Neural crest cell (in vitro differentiated cells): ENCODE measurements at places on chromosomes 2 and 18.

- no peak overlapping the region for H3K27ac ChIP-seq
- H3K4me1 ChIP-seq: peaks cover 31% of the 10 kb centered on the region
- no peak for DNase-seq
- no peaks in the 10 kb centered on the region for H3K27me3 ChIP-seq
These were observed 35.8 kb downstream of the TCF7L1 start for GRCh38 chr2:85168942-85169341.

GRCh38 chr18:11885278-11885947 lies 22.7 kb downstream of the MPPE1 start:
- H3K27me3 ChIP-seq: no peaks in the 10 kb centered on the region
- peaks cover 2% of the 10 kb centered on the region for H3K36me3 ChIP-seq
- H3K27ac ChIP-seq: no peak overlapping the region
- no peaks in the 10 kb centered on the region for H3K4me1 ChIP-seq

DNA sequence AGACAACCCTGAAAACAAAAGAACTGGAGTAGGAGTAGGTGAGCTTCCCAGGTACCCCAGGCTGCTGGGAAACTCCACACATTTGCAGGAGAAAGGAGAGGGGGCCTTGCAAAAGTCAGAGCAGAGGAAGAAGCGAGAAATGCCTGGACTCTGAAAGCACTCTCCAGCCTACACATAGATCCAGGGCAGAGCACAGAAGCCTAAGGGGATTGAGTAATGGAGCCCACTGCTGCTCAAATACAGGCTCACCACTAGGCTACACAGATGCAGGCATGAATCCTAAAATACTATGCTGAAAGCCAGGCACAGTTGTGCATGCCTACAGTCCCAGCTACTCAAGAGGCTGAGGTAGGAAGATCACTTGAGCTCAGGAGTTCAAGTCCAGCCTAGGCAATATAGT lies 33.4 kb downstream of the OSBPL1A start:
- no peak overlapping the region for H3K4me3 ChIP-seq
- peaks cover 7% of the 10 kb centered on the region for H3K4me1 ChIP-seq
- peaks cover 8% of the 10 kb centered on the region for H3K36me3 ChIP-seq
- H3K27ac ChIP-seq: no peak overlapping the region
- H3K27me3 ChIP-seq: no peaks in the 10 kb centered on the region

DNA sequence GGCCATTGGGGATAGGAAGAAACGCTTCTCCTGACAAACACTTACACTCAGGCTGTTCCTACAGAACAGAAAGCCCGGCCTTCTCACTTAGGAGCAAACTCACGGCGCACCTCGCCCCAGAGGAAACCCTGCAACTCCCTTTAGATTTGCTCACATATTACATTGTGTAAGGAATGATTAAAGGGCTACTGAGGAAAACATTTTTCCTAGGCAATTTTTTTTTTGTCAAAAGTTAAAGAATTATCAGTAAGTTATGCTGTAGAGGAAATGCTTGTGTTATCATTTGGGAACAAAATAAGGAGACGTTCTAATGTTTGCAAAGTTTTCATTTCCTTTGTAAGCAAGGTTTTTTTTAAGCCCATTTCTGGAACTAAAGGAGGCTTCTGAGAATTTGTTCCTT lies 264.1 kb downstream of the HDAC4 start:
- H3K36me3 ChIP-seq: peaks cover 30% of the 10 kb centered on the region
- no peak overlapping the region for H3K27ac ChIP-seq
- DNase-seq: no peak
- no peaks in the 10 kb centered on the region for H3K27me3 ChIP-seq

DNA sequence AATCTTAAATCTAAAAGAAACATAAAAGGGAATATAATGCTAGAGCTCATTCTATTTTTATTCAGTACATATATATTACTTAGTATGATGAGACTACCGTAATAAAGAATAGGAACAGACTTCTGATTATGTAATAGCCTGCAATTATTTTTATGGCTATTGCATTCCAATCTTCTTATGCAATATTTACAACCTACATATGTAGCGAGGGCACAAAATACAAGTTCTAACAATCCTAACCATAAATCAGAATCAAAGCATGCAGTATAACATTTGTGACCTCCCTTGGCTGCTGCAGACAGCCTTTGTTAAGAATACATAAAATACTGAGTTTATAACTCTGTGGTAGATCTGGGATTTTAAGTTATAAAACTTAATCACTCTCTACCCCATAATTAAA lies 177.6 kb downstream of the BABAM2 start:
- H3K4me1 ChIP-seq: no peaks in the 10 kb centered on the region
- no peaks in the 10 kb centered on the region for H3K27me3 ChIP-seq
- no peak overlapping the region for H3K27ac ChIP-seq

GRCh38 chr2:60003076-60003475 lies 550.4 kb downstream of the BCL11A start:
- no peak overlapping the region for H3K4me3 ChIP-seq
- DNase-seq: no peak
- no peaks in the 10 kb centered on the region for H3K4me1 ChIP-seq
- no peaks in the 10 kb centered on the region for H3K36me3 ChIP-seq

- no peaks in the 10 kb centered on the region for H3K4me1 ChIP-seq
- H3K27ac ChIP-seq: no peak overlapping the region
- no peak overlapping the region for H3K4me3 ChIP-seq
- DNase-seq: no peak
- no peaks in the 10 kb centered on the region for H3K27me3 ChIP-seq
- H3K36me3 ChIP-seq: no peaks in the 10 kb centered on the region
These were observed 22.8 kb upstream of the NT5C1B start for GRCh38 chr2:18612133-18612532.

DNA sequence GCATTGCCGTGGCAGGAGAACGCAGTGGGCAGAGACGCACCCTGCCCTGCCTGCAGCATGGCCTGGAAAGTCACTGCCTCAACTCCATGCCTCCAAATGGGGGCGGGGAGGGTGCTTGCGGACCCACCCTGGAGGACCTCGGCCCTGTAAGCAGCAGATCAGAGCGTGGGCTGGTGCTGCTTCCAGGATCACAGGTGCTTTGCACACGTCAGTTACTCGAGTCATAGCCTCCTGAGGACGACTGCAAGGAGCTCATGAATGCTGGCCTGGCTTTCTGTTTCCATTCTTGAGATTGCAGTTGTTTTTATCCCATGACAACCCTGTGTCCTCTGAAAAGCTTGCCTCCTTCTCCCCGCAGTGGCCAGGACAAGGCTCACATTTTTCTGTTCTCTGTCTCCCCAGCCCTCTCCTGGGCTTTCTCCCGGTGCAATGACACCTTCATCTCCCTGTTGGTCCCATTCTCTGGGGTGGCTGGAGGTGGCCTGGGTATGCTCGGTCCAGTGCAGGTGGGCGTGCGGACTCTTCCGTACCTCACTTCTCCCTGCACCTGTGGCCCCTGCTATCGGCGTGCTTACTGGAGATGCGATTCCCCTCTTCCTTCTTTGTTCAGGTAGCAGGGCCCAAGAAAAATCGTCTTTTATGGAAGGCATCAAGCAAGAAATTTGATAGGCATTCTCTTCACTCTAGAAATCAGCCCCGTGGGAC lies 208.0 kb downstream of the GBX2 start:
- peaks cover 23% of the 10 kb centered on the region for H3K4me1 ChIP-seq
- H3K27me3 ChIP-seq: no peaks in the 10 kb centered on the region
- no peak overlapping the region for H3K4me3 ChIP-seq

- no peak overlapping the region for H3K4me3 ChIP-seq
- peaks cover 28% of the 10 kb centered on the region for H3K36me3 ChIP-seq
- H3K4me1 ChIP-seq: no peaks in the 10 kb centered on the region
- H3K27me3 ChIP-seq: no peaks in the 10 kb centered on the region
These were observed 193.4 kb downstream of the PARD3B start for GRCh38 chr2:204738721-204739120.

- no peak overlapping the region for H3K4me3 ChIP-seq
- no peak overlapping the region for H3K27ac ChIP-seq
- peaks cover 18% of the 10 kb centered on the region for H3K4me1 ChIP-seq
- DNase-seq: no peak
- H3K27me3 ChIP-seq: no peaks in the 10 kb centered on the region
These were observed 31.9 kb downstream of the TMEM131 start for GRCh38 chr2:97963880-97964279.

GRCh38 chr2:36680012-36680411 lies 16.5 kb upstream of the VIT start:
- no peaks in the 10 kb centered on the region for H3K27me3 ChIP-seq
- DNase-seq: no peak

DNA sequence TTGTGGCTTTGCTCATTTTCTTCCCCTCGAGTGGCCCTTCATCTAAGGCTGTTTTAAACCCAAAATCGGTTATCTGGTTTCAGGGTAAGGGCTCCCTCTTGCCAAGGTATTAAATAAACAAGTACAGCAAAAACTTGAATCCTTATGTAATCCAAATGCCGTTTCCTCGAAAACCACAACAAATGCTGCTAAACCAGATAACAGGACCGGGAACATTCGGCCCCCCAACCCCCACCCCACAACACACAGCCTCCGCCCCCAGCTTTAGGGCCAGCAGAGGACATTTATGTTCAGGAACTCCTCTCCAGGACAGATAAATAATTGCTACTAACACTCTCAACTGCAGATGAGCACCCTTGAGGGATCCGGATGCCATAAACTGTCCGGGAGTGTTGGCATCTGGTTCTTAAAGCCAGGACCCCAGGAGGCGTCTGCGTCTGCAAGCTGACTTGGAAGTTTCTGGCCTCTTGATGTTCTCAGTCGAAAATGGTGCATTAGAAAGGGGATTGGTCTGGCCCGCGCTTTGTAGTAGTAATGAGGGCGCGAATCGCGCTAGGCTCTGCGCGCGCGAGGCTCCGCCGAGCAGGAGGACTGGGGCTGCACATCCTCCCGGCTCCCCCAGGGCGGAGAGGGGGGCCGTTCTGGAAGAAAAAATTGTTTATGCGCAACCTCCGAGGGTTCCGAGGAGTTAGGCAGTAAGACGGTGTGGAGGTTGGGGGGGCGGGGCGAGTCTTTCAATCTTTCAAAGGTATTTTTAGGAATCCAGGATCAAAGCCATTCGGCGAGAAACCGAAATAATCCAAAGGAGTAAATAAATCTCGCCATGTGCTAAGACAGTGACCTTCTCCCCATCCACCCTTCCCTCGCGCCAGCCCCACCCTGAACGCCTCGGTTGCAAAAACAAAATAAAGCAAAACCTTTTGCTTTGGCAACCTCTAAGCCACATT lies 3.9 kb upstream of the ID2 start:
- peak overlapping the region; percentile 85 for H3K27ac ChIP-seq
- H3K36me3 ChIP-seq: peaks cover 9% of the 10 kb centered on the region
- peak; percentile 45 for DNase-seq
- H3K4me1 ChIP-seq: peaks cover 49% of the 10 kb centered on the region
- peaks cover 65% of the 10 kb centered on the region for H3K27me3 ChIP-seq

GRCh38 chr18:44900627-44901026 lies 219.9 kb downstream of the SETBP1 start:
- peaks cover 4% of the 10 kb centered on the region for H3K36me3 ChIP-seq
- no peak overlapping the region for H3K4me3 ChIP-seq
- no peak overlapping the region for H3K27ac ChIP-seq
- H3K4me1 ChIP-seq: peaks cover 20% of the 10 kb centered on the region

DNA sequence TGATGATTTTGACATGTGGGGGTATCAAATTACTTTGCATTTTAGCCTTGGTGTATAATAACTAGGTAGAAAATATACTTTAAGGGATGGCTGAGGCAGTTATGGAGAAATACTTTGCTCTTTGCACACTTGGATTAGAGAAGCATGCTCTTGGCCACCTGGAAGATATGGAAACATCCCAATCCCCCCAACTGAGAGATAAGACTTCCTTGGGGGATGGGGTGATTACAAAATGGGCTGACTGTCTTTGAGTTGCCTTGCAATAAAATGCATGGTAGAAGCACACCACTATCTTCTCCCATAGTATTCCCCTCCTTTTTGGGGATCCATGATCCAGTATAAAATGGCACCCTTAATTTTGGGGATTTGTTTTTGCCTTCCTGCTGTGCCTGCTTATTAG lies 15.1 kb upstream of the FAM98A start:
- H3K4me1 ChIP-seq: no peaks in the 10 kb centered on the region
- no peak for DNase-seq
- no peaks in the 10 kb centered on the region for H3K27me3 ChIP-seq
- no peak overlapping the region for H3K27ac ChIP-seq
- peaks cover 17% of the 10 kb centered on the region for H3K36me3 ChIP-seq
- H3K4me3 ChIP-seq: no peak overlapping the region

- DNase-seq: no peak
- H3K36me3 ChIP-seq: no peaks in the 10 kb centered on the region
- peak overlapping the region; percentile 27 for H3K27ac ChIP-seq
These were observed 35.6 kb downstream of the GLI2 start for GRCh38 chr2:120771111-120771780.

- H3K27me3 ChIP-seq: no peaks in the 10 kb centered on the region
- no peaks in the 10 kb centered on the region for H3K4me1 ChIP-seq
- H3K4me3 ChIP-seq: no peak overlapping the region
These were observed 49.4 kb downstream of the RND3 start for GRCh38 chr2:150438041-150438440.

DNA sequence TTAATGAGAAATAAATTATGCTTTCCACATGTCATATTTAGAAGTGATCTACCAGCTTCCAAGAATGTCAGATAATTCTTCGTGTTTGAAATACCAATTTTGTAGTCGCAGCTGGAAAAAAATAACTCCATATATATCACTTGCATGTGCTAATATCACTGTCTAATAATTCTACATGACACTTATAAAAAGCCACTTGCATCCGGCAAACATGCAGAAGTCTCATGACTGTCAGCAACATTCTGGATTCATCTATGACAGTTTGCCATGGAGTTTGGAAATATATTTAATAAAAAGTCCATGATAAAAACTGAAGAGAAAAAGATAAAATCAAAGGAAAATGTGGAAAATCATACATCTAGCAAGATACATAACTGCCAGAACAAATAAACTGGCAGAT lies 1784.4 kb downstream of the SUCLG1 start:
- no peaks in the 10 kb centered on the region for H3K27me3 ChIP-seq
- H3K4me1 ChIP-seq: no peaks in the 10 kb centered on the region
- no peaks in the 10 kb centered on the region for H3K36me3 ChIP-seq

DNA sequence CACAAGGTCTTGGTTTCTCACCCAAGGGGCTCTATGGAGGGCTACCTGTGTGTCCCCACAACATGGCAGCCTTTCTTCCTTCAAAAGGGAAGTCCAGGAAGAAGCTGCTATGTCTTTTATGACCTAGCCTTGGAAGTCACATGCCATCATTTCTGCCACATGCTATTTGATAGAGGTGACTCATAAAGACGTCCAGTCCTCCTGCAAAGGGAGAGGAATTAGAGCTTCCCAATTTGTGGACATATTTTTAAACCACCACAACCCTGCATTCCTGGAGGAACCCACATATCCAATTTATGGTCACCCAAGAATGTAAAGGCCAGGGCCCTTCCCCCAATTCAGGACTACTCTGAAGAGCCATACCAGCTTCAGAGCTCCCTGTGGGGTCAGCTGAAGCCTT lies 246.2 kb downstream of the CYP26B1 start:
- no peak overlapping the region for H3K27ac ChIP-seq
- H3K4me3 ChIP-seq: no peak overlapping the region
- no peaks in the 10 kb centered on the region for H3K4me1 ChIP-seq
- no peak for DNase-seq
- H3K36me3 ChIP-seq: no peaks in the 10 kb centered on the region
